ENCODE measurements at places on chromosomes 7 and 10.

- no peak for DNase-seq
These were observed 21.4 kb upstream of the RSBN1L start for GRCh38 chr7:77674878-77675277.

DNA sequence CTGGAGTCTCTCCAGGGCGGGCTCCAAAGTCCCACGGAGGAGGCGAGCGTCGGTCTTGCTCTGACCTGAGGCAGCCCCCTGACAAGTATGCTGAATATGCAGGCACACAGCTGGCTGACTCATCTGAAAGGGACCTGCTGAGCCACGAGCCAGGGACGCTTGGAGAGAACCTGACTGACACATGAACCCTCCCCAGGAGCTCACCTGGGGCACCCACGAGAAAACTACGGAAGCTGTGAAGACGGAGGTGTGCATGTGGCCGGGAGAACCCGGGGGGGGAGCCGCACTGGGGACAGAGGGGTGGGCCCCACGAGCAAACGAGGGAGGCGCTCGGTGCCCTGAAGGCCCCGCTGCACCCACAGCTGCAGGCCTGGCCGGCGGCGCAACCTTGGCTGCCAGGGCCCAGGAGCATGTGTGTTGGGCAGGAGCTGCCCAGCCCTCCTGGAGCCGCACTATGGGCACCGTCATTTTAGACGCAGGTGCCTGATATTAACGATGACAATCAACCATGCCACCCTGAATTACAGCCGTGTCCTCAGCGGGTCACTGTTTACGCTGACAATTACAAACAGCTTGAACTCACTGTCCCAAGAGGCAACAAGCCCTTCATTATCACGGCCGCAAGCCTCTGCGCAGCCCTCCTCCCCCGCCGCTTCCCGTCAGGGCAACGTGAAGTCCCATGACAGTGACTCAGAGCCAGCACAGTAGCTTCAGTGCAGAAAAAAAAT, 64.7 kb downstream of the DIP2C start:
- no peak for DNase-seq

DNA sequence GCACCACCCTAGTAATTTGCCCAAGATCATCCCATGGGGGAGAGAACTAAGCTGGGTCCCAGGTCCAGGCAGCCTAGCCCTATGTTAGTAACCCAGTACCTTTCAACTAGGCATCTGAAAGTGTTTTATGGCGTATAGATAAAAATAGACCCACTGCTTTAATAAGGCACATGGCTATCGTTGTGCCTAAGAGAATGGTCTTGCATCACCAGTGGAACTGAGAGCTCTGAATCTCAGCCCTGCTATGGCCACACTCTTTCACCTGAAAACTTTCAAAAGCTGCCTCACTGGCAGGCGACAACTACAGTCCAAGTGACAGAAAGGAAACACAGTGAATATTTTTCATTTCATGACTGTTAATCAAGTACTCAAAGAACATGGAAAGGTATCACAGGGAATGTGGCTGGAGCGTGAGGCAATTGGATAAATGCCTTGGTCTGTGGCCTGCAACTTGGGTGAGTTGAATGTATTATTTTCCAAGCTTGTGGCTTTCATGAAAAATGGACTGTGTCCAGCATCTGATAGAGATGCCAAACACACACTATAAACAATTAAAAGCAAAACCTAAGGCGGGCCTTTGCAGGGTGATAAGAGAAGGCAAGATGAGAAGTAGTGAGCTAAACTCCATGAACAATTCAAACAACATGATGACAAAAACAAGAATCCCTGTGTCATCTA, 18.0 kb upstream of the SFMBT2 start:
- DNase-seq = no peak

- DNase-seq = no peak
These were observed at the start of gene TMEM236 for GRCh38 chr10:17751781-17752445. TSS of gene TMEM236 (plus strand) at chr10:17752201. CDS start at chr10:17752296, 95 bp downstream.

GRCh38 chr7:75613351-75613750, 121.2 kb downstream of the SPDYE5 start:
- no peak for DNase-seq

GRCh38 chr10:71457908-71458307, 61.2 kb downstream of the CDH23 start:
- DNase-seq = no peak

GRCh38 chr10:128976856-128977255, 490.2 kb upstream of the MGMT start:
- no peak for DNase-seq

DNA sequence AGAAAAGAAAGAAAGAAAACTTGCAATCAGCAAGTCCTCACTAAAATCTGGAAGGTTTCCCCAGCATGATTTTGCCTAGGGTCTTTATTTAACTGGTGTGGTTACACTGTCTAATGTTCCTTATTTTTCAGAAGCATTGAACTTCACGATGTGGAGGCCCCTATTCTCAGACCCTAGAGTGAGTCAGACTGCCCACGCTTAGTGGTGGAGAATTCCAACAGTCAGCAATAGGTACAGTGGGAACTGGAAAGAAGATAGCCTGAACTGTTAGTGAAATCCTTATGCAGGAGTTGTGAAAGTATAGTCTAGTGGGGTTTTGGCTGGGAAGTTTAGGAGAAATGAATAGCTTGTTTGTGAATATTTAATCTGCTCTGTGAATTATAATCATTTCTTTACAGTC, 115.0 kb downstream of the FZD1 start:
- DNase-seq = no peak

GRCh38 chr10:130635528-130635927, 499.3 kb downstream of the GLRX3 start:
- DNase-seq = no peak

Data from activated T-helper 1 cell treated with anti-CD3 and anti-CD28 coated beads, Interleukin-2, amount 50 U/mL, for 16 hours (primary cell).